ENCODE measurements at places on chromosomes 6 and 20.

GRCh38 chr20:9417665-9418064, 96.7 kb upstream of the LAMP5 start:
- no peak for DNase-seq

DNA sequence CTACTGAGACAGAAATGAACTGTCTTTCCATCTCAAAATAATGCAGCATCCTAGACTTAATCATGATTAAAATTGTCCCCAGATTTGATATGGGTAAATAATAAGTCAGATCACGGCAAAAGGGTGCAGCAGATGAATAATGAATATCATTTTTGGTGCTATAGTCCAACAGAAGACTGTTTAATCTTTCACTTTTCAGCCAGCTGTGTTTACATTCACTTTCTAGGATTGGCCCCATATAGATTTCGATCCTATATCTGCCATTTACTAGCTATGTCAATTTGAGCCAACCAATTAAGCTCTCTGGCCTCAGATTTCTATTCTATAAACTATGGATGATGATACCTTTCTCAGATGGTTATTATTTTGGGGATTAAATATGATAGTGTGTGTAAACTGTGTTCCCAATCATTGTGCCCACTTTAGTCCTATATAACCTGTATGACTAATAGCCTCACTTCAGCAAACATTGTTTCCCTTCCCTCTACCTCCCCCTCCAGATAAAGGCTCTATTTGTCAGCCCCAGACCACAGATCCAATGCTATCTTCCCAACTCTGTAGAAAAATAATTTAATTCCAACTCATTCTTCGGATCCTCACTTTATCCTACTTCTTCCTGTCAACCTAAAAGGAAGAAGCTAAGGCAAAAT, 53.6 kb upstream of the NT5E start:
- no peak for DNase-seq

DNA sequence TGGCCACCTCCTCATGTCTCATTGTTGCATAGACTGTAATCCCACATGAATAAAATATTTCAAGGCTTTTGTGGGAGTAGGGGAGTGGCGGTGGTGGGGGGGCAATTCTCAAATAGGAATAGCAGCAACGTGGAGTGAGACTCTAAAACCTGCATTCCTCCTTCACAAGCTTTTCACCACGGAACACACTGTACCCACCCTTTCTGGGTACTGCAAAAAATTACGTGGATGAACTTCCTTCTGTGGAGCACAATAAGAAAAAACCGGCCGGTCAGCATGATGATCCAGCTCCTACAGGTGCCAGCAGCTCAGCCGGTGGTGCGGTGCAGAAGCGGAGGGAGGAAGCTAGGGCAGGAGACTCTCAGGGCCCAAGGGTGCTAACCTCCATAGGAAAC, 930 bp upstream of the RRAGD start:
- no peak for DNase-seq

DNA sequence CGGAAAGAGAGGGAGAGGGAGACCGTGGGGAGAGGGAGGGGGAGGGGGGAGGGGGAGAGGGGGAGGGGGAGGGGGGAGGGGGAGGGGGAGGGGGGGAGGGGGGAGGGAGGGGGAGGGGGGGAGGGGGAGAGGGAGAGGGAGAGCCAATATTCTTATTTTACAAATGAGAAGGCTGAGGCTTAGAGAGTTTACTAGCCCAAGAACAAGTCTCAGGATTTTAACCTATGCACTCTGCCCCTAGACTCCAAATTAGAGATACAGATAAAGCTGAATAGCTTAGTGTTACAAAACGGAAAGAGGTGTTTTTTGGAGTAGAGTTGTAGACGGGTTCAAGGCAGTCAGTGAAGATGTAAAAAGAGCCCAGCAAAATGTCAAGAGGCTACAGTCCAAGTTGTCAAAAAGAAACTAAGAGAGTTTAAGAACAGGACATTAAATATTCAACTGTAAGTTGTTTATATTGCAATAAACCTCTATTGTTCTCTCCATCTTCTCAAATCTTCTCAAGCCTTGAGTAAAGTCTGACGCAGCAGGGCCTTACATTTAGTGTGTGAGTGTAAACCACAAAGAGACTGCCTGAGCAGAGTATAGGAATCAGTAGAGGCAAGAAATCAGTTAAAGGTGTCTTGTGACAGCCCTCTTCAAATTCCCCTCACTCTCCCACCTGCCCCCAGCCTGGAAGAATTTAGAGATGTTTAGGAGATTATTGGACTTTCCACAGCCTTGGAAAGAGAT, 34.9 kb upstream of the AKIRIN2 start:
- no peak for DNase-seq

GRCh38 chr6:50025258-50025657, 3.5 kb upstream of the DEFB110 start:
- no peak for DNase-seq

DNA sequence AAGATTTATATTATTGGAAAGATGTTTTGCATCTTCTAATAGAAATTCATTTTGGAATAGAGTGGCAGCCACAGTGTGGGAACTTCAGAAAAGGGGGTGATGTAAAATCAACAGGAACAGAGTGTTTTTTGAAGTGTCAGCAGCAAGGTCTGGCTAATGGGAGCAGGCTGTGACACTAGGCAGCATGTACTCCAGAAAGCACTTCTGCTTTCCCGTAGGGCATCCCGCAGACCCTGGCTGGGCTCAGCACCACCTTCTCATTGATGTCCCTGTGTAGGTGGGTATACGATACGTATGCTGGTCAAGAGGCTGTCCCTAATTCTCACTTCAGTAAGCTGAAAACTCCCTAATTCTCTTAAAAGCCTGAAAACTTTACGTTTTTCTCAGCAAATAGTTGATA, 74.7 kb downstream of the EYA4 start:
- no peak for DNase-seq

DNA sequence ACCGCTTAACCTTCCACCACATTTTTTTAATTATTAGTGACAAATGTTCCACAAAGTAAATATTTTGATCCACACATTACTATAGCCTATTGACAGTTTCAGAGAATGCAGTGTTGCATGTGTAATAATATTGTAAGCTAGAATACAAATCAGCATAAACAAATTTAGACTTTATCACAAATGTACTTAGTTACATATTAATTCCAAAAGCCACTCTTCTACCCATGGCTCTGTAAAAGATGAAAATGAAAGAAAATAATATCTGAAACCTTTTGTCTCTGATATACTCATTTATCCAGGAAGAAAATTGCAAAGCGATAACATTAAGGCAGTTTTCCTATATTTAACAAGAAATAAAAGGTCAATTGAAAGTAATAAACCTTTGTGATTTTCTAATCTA, 954.0 kb upstream of the MAN1A1 start:
- no peak for DNase-seq

DNA sequence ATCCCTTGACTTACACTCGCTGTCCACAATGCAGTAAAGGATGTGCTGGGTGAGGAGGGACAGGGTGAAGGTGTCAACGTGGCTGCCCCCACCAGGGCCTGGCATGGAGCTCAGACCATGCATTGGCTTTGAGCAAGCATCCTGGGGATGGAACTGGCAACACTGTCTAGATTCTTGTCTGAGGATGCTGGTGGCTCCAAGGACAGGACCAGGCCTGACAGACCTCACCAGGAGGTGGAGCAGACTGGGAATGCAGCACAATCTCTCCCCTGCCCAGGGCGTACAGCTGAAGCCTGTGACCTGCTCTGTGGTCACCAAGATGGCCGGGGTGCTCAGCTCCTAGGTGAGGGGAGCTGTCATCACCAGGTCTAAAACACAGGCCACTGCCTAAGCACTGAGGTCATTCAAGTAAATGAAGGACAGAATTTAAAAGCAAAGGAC, 50.9 kb downstream of the MYH7B start:
- no peak for DNase-seq

- DNase-seq = peak; percentile 45
These were observed 124.2 kb upstream of the PTPN1 start for GRCh38 chr20:50385733-50386640.

DNA sequence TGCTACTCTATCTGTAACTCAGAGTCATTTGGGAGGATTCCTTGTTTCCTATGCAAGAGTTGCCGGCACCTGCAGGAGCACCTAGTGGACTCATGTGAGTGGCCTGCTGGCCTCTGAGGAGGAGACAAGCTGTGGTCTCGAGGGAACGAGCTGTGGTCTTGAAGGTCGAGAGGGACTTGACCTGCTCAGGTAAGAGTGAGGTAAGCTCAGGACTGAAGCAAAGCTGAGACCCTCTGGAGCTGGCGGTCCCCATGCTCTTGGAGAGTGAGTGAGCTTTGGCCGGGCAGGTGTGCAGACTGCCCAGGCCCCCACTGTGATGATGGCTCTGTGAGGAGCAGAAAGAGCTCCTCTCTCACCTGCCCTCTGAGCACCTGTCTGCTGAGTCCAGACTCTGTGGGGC, 214.3 kb downstream of the MYLK4 start:
- no peak for DNase-seq

GRCh38 chr6:168577496-168577895, 136.5 kb downstream of the SMOC2 start:
- DNase-seq = no peak

- DNase-seq = no peak
These were observed 17.3 kb downstream of the PHACTR1 start for GRCh38 chr6:12733876-12734275.

GRCh38 chr6:52512199-52512598, 64.7 kb downstream of the TRAM2 start:
- no peak for DNase-seq

GRCh38 chr6:128095362-128095761, 194.5 kb upstream of the THEMIS start:
- DNase-seq = no peak

DNA sequence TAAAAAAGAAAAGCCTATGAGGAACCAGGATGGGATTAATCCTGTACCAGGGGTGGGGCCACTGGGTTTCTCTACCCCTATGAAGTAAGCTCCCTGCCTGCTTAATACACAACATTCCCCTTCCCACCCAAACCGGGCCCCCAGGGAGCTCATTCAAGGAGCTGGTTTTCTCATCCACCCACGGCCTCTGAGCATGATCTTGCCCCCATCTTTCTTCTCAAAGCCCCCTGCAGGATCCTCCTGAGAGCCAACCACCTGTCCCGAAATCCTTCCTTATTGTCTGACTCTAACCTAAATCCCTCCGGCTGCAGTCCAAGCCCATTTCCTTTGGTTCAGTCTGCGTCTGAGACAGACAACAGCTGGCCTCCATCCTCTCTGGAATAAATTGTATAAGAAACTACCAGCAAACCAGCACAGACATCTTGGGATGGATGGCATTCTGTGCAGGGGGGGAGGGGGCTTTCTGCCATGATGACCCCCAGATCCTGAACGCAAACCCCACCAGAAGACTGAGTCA, 21.0 kb downstream of the KCNK5 start:
- no peak for DNase-seq

DNA sequence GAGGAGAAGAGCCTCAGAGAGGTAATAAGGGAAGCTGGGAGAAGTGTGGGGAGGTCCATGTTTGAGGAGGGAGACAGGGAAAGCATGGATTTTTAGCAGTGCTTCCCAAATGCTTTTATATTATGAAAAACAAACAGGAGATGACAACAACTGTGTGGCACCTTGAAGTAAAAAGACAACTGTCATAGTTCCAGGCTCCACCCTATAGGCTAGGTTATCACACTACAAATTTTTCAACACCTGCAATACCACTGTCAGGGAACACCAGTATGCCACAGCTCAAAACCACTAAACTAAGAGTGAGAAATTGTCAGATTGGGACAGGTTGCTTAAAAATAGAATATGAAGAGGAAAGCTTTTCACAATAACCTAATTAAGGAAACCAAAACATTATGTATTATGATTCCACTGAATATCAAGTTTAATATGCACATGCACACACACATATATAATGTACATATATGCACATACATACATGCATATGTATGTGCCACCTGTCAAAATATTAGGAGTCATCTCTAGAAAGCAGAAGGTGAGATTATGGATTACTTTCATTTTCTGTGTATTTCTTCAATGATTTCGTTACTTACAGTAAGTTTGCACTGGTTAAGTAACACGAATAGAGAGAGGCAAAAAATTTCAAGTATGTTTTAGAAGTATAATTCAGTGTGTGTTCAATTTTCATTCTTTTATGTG, 261.2 kb downstream of the PTPRK start:
- no peak for DNase-seq

DNA sequence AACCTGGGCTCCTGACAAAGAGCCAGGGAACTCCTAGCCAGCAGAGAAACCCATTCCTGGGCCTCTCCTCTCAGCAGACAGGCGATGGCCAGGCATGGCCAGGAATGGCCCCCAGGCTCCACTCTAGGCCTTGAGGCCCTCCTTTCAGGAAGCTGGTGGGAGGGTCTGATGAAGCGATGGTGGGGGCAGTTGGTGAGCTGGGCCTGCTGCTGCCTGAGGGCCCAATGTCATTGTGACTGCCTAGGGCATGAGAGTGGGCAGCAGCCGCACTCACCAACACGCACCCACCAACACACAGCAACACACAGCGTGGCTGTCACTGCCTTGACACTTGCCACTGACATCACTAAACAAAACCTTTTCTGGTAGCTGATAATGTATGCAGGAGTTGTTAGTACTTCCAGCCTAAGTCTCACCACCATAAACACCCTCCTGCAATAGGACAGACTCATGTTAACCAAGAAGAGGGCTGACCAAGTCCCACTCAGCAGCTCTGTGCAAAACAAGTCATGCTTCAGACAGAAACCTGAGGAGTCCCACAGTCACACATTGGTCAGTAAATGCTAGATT, 69.3 kb downstream of the ABHD12 start:
- DNase-seq = no peak

DNA sequence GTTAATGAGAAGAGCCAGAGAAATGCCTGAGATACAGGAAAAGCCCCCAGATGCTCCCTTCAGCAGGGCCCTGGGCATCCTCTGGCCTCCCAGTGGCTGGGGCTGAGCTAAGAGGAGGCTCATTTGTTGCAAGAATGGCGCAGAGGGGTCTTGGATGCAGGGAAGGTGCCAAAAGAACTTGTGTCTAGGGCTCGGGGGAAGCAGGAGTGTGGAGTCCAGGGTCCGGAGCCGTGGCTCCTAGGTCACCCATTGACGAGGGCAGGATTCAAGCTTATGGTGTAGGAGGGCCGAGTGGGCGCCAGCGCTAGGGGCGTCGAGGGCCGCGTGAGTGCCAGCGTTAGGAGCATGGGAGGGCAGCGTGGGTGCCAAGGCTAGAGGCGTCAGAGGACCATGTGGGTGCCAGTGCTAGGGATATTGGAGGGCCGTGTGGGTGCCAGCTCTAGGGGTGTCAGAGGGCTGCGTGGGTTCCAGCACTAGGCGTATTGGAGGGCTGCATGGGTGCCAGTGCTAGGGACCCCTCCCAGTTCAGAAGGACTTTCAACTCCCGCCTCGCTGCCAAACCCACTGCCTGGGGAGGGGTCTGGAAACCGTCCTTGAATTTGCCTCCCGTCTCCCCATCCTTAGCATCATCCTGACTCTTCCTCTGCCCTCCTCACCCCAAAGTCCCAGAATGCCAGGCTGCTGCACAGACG, 250.5 kb upstream of the AFDN start:
- DNase-seq = no peak

Measured in stimulated activated CD8-positive, alpha-beta memory T cell treated with anti-CD3 and anti-CD28 coated beads, Interleukin-4, amount 100 ng/mL, for 4 hours (primary cell).